ENCODE measurements at places on chromosomes 5 and 9.

DNA sequence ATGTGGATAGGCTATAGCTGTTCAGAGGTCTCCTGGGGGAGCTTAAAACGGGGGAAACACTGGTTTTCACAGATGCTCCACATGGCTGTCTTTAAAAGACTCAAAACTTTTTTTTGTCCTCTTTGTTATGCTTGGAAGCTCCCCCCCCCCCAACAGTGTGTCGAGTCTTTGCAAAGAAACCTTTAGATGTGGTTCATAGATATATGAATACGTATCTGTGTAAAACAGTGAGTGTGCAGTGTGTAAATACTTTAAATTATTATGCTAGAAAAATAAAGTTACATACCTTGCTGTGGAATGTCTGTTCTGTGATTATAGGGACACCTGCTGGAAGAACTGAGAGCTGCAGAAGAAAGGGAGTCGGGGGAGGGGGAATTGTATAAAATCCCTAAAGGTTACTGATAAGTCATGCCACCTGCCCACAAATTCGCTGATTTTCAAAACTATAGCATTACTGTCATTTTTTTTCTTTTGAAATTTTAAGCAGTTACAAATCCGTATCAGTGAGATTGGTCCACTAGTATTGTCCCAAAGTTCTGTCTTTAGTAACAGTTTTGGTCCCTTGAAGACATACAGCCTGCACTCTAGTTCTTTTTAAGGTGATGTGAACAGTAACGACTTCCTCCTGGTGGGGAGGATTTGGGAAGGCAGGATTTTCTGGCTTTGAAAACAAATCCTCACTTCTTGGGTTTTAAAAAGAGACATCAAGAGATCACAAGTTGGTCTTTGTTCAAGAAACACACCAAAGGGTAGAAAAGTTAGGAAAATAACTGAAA is 22.9 kb downstream of the RGMB start:
- peak; percentile 38 for DNase-seq

- no peak for DNase-seq
These were observed 128.5 kb downstream of the LRRC70 start for GRCh38 chr5:62707131-62707530.

- DNase-seq, result no peak
These were observed 32.1 kb downstream of the GDNF start for GRCh38 chr5:37807621-37808301.

- DNase-seq, result no peak
These were observed 30.8 kb upstream of the SARDH start for GRCh38 chr9:133768859-133769510.

- DNase-seq, result no peak
These were observed 45.8 kb upstream of the NKD2 start for GRCh38 chr5:962801-963200.

GRCh38 chr9:130872912-130873503 is 23.6 kb downstream of the QRFP start:
- DNase-seq, result no peak

DNA sequence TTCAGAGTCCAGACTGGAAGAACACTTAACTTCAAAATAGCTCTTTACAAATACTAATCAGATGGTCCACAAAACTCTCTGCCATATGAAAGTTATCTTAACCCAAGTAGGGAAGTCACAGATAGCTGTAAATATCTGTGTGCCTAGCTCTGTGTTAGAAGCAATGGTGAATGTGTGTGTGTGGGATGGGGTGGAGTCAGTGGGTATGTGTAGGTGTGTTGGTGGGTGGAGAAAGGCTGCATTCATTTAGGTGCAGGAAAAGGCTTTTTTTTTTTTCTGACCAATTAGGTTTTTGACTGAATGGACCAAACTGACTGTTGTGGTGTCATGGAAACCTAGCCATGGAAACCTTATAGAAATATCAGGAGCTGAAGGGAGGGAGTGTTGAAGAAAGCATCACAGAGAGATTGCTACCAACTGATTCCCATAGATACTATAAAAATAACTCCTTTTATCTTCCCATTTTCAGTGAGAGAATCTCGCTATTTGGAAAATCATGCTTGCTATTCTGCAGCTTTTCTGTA is 156.2 kb upstream of the NR3C1 start:
- no peak for DNase-seq

- DNase-seq, result no peak
These were observed 32.8 kb upstream of the ADCY2 start for GRCh38 chr5:7363067-7363677.

DNA sequence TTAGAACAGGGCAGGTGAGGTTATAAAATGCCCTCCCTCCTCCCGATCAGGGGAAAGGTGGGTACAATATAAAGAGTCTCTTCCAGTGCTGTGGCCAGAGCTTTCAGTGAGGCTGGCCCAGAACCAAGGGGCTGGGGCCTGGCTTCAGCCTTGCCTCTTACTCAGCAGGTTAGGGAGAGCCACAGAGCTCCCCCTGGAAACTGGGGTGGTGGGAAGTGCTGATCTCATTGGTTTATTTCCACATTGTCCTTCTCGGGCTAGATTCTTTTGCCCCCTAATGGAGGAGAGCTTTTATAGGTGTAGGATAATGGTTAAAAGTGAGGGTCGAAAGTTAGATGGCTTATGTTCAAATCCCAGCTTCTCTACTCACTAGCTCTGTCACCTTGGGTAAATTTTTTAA is 186.7 kb upstream of the TBC1D2 start:
- DNase-seq, result no peak

DNA sequence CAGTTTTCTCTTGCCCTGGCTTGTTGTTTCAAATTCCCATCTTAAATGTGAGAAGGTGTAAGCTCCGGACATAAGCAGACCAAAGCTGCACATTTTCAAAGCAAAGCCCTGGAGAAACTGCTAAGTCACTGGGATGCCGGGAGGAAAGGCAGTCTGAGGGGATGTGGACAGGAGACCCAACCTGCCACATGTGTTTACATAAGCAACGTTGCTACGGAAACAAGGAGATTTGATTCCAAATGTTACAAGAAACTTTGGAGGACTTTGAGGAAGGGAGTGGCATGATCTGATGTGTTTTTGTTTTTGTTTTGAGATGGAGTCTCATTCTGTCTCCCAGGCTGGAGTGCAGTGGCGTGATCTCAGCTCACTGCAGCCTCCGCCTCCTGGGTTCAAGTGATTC is 25.7 kb upstream of the INSYN2B start:
- DNase-seq, result no peak

DNA sequence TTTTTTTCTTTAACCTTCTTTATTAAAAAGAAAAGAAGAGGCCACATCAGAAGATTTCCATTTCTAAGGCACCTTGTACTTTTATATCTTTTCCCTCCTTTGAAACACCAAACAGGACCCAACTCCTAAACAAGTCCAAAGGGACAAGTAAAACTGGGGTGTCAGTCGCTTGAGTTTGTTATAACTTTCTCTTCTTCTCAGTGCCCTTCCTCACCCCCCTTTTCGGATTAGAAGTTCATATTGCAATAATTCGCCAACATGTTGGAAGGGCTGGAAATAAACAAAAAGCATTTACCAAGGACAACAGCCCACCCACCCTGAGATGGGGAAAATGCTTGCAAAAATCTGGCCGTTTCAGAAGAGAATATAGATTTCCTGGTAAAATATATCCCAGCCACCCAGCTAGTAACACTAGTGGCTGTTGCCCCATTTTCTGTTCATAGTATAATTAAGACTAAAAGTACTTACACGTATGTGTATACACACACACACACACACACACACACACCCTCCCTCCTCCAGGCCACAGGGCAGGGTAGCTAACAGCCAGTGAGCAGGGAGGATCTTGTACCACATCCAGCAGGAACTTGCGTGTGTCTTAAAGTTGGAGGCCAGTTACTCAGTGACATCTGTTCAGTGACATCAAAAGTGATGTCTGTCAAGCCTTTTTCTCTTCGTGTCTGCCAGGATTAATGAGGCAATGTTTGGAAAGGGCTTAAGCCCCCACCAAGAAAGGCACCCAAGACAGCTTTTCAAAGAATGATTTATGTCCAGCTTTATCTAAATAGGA is 149.1 kb upstream of the KLF4 start:
- DNase-seq, result no peak

DNA sequence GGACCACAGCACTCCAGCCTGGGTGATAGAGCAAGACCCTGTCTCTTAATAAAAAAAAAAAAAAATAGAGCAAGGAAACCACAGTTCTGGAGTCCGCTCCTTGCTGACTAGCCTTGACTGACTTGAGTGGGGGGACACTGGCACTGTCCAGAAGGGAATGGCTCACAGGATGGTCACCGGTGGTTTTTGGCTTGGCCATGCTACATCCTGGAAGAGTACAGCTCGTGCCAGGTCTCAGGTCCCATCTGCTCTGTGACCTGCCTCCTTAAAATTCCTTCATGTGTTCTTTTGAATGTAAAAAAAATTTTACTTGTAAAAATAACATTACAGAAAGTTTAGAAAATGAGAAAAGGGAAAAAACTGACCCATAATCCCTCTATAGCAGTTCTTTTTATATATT is 5.6 kb downstream of the NANS start:
- no peak for DNase-seq

- no peak for DNase-seq
These were observed 153.4 kb downstream of the HSPA4 start for GRCh38 chr5:133205204-133205603.

GRCh38 chr5:94223235-94223634 is 395.2 kb downstream of the KIAA0825 start:
- no peak for DNase-seq

DNA sequence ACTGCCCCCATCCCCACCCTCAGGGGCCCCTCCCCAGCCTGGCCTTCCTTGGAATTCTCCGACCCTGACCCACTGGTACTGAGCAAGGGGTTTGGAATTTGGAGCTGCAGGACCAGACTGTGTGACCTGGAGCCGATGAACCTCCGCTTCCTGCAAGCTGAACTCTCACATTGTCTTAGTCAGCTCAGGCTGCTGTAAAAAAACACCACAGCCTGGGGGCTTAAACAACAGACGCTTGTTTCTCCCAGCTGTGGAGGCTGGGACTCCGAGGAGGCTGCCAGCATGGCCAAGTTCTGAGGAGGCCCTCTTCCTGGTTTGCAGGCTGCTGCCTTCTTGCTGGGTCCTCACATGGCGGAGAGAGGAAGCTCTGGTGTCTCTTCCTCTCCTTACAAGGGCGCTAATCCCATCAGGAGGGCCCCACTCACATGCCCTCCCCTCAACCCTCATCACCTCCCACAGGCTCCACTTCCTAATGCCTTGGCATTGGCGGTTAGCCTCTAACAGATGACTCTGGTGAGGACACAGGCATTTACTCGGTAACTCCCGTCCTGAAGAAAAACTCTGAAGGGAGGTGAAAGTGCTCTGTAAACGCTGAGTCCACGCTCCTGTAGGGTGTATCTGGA is 42.4 kb downstream of the C5orf15 start:
- no peak for DNase-seq

GRCh38 chr9:122498883-122499288 is 11.7 kb upstream of the OR1J2 start:
- DNase-seq, result peak; percentile 44

DNA sequence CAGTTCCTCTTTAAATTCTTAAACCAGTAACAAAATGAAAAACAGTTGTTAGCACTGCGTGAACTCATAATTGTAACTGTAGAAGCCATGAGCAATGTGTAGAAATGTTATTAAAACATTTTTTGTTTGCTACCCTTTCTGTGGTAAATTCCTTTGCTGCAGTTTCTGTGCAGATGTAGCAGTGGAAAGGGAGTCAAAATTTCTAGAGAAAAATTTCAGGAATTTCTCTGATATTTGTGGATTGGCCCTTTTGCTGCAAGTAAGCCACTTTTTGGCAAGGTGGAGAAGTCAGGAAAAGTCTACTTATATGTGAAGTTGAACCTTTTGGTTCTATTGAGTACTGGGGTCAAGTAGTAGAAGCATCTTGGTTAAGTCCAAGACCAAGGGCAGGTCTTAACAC is 10.1 kb downstream of the FBXL7 start:
- no peak for DNase-seq

- no peak for DNase-seq
These were observed 14.0 kb upstream of the PLPPR1 start for GRCh38 chr9:101014566-101014965.

GRCh38 chr9:84921175-84921574 is 251.6 kb downstream of the NTRK2 start:
- no peak for DNase-seq

DNA sequence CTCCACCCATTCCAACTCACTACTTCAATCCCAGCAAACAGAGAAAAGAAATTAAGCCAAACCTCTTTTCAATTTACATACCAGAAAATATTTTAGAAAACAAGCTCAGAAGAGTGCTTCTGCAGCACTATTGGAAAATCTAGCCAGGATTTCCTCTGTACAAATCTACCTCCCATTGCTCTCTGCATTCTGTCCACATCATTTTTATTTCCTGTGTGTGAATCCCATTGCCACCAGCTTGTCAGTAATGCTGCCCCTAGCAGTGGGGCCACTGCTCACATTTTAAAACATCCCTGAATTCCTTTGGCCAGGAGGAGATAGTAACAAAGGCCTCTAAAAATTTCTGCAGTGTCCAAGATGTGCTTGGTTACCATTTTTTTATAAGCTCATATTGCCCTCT is 232.5 kb downstream of the ARRDC3 start:
- DNase-seq, result no peak

- DNase-seq, result peak; percentile 25
These were observed 1.9 kb upstream of the IDNK start for GRCh38 chr9:83620841-83621636.

DNA sequence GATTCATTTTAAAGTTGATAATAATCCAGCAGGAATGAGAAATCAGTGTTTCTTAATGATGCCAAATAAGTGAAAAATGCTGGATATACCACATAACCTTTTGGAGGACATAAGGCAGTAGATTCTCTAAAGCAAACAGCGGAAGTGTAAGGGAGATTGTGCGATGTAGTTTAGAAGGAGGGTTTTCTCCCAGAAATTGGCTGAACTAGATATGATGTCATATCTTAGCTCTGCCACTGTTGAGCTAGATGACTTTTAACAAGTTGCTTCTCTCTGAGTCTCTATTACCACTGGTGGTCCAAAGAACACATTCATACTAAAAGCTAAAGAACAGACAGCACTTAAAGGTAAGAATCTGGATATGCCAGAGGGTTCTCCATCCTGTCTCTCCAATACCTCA is 107.0 kb downstream of the NR6A1 start:
- no peak for DNase-seq

DNA sequence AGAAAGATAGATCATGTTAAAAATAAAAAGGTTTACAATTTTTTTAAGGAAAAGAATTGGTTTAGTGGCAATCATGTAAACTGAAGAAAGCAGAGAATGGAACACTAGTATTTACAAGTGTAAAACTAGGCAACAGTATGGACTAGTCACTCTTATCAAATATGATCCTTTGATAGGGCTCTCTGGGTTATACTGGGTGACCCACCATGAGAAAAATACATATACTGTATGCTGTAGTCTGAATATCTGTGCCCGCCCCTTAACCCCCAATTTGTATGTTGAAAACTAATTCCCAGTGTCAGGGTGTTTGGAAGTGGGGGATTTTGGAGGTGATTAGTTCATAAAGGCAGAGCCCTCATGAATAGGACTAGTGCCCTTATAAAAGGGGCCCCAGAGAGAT is 236.8 kb upstream of the TARS1 start:
- DNase-seq, result no peak

GRCh38 chr5:78549043-78549442 is 99.5 kb downstream of the LHFPL2 start:
- peak; percentile 79 for DNase-seq

- no peak for DNase-seq
These were observed 97.8 kb downstream of the SNX18 start for GRCh38 chr5:54615381-54615780.

- no peak for DNase-seq
These were observed 73.8 kb downstream of the LHFPL2 start for GRCh38 chr5:78574731-78575161.

GRCh38 chr5:175855041-175855720 is 16.2 kb upstream of the CPLX2 start:
- no peak for DNase-seq

GRCh38 chr5:128093368-128093767 is 9.8 kb downstream of the SLC12A2 start:
- no peak for DNase-seq
